Hematopoietic multipotent progenitor cell treated with erythropoietin and hydrocortisone succinate and interleukin-3 and kit ligand, for 15 days (in vitro differentiated cells): ENCODE measurements at places on chromosomes 11 and 22.

- DNase-seq: peak; percentile 53
These were observed 991 bp upstream of the OSM start for GRCh38 chr22:30267382-30268302.

DNA sequence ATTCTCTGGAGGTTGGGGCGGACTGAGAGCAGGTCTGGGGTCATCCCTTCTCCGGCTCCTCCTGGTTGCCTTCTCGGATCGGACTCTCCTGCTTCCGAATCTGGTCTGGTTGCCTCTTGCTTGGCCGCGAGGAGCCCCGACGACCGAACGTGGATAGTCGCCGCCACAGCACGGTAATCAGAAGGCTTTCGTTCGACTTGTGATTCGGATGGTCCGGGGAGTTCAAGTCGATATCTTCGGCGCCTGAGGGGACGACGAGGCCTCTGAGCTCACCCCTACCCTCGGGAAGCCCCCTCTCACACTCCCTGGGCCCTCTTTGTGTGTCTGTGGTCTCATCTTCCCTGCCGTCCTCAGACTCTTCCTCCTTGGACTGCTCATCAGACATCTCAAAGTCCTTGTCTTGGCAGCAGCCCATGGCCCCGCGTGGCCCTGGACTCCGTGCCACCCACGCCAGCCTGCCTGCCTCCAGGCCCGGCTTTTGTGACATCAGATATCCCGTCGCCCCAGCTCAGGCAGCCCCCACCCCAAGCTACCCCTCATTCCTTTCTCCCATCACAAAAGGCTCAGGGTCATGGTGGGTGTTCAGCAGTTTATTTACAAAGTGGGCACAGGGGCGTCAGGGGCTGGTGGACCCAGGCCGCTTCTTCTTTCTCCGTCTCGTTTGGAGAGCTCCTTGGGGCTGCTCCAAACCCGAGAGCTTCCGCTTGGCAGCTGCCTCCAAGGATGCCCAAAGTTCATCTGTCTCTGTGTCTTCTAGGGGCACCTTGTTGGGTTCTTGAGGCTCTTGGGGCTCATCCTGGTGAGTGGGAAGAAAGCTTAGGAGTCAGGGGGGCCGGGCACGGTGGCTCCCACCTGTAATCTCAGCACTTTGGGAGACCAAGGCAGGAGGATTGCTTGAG lies at the start of gene TEX54:
Gene TEX54 (minus strand): TSS at position 506 of the 899 bp plus-strand sequence.
- no peak for DNase-seq

DNA sequence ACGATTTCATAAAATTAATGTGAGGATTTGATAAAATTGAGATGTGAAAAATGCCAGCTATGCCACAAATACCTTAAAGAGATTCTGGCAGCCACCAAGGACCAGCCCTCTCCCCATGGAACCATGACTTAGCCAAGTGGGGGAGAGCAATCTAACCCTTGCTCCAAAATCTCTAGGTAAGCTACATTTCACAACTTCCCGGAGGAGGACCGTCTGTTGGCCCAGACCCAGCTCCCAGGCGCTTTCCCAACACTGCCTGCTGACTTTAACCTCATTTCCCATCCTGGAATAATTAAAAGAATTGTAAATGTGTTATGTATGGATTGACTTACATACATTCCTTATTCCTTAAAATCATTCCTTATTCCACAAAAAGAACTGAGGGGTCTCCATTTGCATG lies 47.5 kb upstream of the TENM4 start:
- no peak for DNase-seq

DNA sequence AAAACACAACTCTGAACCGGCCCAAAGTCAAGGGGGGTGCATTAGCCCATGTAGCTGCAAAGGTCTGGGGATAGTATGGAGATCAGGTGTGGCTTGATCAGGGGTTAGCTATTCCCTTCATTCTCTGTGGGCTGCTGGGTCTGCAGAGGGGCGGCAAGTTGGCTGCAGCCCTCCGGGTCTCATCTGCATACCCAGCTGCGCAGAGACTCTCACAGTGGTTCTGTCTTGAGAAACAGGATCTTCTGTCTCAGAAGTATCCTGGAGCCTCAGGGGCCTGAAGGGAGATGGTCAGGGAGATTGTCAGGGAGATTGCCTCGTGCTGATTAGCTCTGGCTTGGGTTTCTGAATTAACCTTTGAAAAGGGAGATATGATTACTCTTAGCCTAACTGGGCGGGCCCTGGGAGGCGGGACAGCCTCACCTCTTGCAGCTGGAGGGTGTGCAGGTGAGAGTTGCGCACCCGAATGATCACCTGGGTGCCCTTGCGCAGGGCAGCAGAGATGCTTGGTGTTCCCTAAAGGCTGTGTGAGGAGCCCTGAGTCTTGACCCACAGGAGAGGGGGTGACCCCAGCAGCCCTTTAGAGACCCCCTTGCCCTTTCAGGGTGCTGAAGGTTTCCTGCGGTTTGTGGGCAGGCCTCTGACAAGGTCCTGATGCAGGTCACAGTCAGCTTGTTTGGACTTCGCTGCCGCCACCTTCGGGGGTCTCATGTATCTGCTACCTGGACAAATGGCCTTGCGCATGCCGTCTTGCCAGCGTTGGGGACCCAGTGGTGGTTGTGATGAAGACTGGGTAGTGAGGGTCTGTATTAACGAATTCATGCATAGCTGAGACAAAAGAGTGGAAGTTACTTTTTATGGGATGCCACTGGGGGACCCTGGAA lies 7.3 kb downstream of the ARHGAP8 start:
- no peak for DNase-seq

- DNase-seq: no peak
These were observed at the start of gene MS4A8 for GRCh38 chr11:60699284-60699691. Gene MS4A8, plus strand, starts transcription at chr11:60699612. Its CDS starts 1,249 bp downstream, at chr11:60700861.

GRCh38 chr11:125315079-125315740 lies 150.7 kb downstream of the PKNOX2 start:
- no peak for DNase-seq

- no peak for DNase-seq
These were observed 34.3 kb downstream of the ETS1 start for GRCh38 chr11:128552783-128553661.

- no peak for DNase-seq
These were observed 68.1 kb downstream of the LIF start for GRCh38 chr22:30178181-30179126.

DNA sequence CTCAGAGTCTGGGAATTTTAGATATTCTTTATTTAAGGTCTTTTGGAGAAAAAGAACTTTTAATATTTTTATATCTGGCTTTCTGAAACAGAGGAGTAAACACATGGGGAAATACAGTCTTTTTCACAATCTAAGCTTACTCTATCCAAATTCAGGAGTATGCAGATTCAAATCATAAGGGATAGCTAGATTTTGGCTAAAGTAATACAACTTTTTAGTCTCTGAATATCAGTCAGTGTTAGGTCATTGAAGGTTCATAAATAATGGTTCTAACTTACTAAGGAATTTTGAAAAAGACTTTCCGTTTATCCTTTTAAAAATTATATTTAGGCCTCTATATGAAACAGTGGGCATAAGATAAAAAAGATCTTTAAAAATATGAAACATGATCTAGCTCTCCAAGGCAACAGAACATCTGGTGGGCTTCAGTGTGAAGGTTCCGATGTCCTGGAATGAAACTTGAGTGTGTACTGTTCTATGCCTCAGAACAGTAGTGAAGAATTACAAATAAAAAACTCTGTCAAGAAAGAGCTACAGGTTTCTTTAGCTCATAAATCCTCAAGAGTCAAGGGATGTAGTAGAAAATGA lies 165.2 kb upstream of the PDGFD start:
- DNase-seq: no peak

- DNase-seq: no peak
These were observed 73.0 kb upstream of the TBCEL start for GRCh38 chr11:120950880-120951279.

GRCh38 chr11:73889019-73889418 lies 12.2 kb downstream of the PAAF1 start:
- no peak for DNase-seq
